ENCODE measurements at places on chromosomes 11 and 22.
A peak's percentile ranks its signal among the peaks of the same experiment; 100 is the strongest.

GRCh38 chr11:28517621-28518020 lies 409.4 kb downstream of the METTL15 start:
- no peak for DNase-seq

- DNase-seq, result no peak
Observed at GRCh38 chr11:90120191-90120590, 14.3 kb upstream of the NAALAD2 start.

- DNase-seq, result no peak
Observed at GRCh38 chr22:44088976-44089570, 65.0 kb downstream of the PARVB start.

- no peak for DNase-seq
Observed at GRCh38 chr11:59413646-59414045, 12.6 kb downstream of the OR5A2 start.

GRCh38 chr11:93741882-93742226 lies 382 bp downstream of the C11orf54 start:
- peak; percentile 28 for DNase-seq

DNA sequence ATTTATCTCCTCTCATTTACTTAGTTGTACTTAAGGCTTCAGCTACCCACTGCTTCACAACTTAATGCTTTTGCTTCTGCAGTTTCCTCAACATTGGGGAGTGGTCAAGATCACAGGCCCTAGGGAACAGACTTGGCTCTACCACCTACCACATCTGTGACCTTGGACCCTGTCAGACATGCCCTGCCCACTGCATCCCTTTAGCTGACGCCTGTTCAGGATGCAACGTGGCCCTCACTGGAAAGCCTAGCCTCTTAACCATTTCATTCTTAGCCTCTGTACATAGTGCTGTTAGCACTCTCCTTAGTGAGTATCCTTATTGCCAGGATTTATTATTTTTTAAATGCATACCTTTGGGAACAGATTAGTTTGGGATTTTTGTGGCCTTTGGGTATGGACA lies 34.4 kb downstream of the TNRC6B start:
- DNase-seq, result no peak

DNA sequence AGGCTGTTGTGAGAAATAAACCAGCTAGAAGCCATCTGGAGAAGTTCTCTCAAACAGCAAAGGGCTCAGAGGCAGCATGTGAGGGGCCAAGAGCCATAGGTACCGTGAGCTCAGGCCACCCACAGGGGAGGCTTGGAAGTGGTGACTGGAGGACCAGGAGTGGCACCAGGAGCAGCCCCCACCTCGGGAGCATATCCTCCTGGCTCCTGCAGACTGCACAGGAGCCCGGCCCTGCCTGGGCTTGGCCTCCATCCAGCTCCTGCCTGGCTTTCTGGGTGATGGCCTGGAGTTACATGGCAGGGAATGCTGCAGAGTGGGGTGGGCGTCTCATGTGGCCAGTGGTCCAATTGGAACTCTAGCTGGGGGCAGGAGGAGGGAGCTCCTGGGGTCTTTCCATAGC lies 4.2 kb upstream of the MPPED1 start:
- DNase-seq, result no peak

- no peak for DNase-seq
Observed at GRCh38 chr22:44426981-44427380, 71.1 kb downstream of the RTL6 start.

- no peak for DNase-seq
Observed at GRCh38 chr11:117876059-117876340, 458 bp downstream of the FXYD6 start.

DNA sequence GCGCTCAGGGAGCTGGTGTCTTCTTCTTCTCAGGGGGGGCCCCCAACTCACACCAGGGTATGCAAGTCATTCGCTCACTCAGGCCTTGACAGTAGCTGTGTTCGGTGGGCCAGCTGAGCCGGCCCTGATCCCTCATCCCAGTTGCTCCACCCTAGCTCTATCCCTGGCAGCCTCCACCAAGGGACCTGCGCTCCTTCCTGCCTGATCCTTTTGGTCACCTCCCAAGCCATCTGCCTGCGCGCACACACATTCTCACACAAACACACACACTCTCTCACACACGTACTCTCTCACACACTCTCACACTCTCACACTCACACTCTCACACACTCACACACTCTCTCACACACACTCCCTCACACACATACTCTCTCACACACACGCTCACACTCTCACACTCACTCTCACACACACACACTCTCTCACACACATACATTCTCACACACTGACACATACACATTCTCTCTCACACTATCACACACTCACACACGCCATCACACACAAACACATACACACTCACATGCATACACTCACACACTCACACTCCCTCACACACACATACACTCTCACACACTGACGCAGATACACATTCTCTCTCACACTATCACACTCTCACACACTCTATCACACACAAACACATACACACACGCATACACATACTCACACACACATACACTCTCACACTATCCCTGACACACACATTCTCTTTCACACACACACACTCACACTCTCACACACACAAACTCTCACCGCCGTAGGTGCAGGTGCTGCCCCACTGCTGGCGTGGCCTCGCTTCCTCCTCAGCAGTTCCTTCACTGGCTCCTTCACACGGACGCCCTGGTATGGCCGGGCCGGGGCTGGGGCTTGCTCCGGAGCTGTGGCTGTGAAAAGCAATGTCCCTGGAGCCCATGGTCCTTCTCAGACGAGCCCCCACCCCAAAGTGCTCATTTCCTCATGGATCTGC lies 20.8 kb downstream of the POU2AF1 start:
- DNase-seq, result no peak

DNA sequence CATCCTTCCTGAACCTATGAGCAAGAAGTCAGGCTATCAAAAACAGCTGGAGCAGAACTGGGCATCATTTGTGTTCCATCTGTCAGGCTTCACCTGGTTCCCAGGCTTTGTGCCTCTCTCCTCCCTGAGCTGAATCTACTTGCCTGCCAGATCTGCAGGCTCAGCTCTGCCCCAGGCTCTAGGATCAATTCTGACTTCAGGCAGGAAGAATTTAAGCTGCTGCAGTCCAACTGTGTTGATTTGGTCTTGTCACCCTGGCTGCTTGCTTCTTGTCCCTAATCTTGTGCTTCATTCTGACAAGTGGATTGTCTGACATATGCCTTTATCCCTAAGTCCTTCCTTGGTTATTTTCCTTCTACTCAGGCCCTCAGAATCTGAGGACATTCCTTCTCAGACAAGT lies 31.6 kb upstream of the CADM1 start:
- no peak for DNase-seq

DNA sequence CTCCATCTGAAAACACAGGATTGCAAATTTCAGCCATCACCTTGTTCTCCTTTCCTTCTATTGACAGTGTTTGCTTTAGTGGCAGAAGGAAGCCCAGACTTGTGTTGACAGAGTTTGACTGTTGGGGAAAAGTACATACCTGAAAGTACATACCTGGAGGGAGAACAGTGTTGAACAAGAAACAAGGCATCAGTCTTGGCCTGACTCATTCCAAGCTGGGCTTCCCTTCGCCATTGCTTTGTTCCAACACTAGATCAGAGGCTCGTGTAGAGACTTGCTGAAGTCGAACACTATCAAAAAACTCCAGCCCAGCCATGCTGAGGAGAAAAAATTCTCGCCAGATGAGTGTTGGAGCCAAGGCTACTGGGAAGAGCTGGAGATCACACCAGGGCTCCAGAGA lies 133.4 kb downstream of the BBOX1 start:
- no peak for DNase-seq

DNA sequence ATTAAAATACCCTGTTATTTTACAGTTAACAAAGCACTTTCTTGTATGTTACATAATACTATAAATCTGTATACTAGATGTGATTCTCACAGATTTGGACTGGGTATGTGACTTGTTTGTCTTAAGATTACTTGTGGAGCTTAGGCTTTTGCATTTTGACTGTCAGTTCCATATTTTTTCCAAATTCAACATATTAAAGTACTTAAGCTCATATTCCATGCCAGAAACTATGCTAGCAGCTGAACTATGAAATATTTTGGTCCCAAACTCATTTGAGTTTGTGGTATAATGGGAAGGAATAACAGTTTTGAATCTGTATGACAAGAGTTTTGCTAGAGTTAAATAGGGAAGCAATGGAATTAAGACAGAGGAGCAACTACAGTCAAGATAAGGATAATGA lies 841.4 kb downstream of the JRKL start:
- DNase-seq, result no peak

- DNase-seq, result no peak
Observed at GRCh38 chr22:44068422-44069191, 44.5 kb downstream of the PARVB start.

DNA sequence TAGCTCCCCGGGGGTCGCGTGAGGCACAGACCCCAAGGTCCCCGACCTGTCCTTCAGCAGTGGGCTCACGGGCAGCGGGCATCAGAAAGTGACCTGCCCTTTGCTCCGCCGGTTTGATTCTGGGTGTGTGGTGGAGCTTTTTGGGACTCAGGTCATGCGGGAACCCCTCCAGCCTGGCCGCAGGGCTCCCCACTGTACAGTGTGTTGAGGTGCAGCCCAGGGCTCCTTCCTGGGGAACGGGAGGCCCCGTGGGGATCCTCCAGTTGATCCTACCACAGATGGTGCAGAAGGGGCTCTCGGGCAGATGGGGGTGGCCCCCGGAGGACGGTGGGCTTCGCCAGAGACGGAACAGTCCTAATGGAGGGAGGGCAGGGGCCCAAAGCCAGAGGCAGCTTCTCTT lies 24.2 kb downstream of the MUC6 start:
- no peak for DNase-seq

DNA sequence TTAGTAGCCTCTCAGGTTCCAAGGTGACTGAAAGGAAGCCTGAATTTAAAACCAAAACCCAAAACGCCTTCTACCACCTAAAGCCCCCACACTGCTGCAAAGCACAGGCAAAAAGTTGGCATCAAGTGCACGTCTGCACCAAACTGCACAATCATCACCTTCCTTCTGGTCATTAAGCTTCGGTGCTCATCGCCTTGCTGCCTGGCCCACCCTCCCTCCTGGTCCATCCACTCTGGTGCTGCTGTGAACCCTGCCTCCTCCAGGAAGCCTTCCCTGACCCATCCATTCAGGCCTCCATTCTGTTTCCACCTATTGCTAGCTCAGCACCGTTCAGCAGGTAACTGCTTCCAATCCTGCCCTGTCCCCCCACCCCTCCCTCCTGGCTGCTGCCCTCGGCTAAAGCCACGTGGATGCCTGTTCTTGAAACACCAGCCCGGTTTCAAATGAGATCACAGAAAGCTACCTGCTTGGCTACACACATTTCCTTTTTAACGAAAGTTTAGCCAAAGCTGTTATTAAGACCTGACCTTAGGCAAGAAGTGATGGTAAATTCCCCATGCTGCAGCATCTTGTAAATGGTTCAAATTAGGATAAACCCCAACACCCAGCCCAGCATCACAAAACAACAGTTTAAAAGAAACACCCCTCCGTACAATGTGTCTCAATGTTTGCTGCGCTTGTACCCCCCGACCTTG lies 53.8 kb upstream of the CD5 start:
- no peak for DNase-seq

GRCh38 chr22:40368836-40369235 lies 1.6 kb upstream of the SGSM3 start:
- no peak for DNase-seq

DNA sequence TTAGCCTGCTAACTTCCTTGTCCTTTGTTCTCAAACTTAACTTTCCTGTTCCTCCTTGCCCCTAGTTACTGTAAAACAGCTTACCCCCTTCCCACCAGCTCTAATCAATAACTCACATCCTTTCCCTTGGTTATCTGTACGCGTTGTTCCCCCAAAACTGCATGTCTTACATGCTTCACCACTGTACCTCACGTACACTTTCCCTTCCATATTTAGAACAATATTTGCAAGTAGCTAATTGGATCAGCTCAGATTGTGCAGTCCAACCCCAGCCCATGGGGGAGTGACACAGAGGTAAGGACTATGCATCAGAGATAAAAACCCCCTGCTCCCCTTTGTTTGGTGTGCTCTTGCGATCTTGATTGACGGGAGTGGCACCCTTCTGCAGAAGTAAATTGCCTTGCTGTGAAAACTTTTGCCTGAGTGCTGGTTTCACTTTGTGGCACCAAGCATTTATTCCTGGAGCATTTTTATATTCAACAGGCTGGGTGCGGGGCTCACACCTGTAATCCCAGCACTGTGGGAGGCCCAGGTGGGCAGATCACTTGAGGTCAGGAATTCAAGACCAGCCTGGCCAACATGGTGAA lies 30.9 kb downstream of the MIF start:
- DNase-seq, result no peak

DNA sequence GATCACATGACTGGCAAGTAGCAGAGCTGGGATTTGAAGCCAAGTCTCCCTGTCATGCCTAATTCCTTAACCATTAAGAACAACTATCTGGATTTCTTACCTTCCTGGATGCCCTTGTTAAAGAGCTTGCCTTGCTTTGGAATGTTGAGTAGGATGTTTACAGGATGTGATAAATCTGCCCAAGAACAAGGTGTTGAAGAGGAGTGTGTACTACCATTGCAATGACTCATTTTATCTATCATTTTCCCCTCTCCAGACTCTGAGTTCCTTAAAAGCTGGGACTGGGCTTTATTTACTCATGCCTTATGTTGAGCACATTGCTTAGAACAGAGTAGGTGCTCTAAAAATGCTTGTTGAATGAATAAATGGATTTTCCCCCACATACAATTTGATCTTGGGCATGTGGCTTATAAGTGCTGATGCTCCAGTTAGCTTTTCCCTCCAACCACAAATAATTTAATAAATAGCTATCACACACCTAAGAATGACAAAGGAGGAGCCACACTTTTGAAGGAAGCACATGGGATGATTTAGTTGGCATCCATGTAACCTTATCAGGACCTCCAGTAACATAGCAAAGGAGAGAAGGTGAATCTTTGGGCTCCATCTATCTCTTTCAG lies 268.6 kb upstream of the SESN3 start:
- DNase-seq, result no peak

- no peak for DNase-seq
Observed at GRCh38 chr11:129041611-129042018, 98.9 kb upstream of the TP53AIP1 start.

DNA sequence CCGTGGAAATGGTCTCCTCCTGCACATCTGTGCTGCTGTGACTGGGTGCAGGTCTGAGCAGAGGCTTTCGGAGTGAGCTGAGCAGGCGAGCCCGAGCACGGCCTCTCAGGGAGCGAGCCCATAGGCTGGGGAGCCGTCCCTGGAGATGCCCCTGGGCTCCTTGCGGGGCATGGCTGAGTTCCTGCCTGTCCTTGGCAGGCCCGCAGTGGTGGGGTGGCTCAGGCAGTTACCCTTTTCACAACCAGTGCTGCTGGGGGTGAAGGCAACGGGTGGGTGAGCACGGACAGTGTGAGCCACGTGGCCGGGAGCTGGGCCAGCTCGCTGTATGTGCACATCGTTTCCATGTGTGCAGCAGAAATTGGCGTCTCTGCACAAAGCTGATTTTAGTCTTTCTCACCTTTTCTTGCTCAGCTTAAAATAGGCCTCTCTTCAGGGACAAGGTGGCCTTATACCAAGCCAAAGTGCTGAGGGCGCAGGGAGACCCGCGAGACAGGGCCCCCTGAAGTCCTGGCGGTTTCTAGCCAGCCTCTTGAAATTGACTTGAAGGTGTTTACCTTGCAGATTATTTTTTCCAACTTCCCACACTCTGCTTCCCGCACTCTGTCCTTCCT lies at the start of gene TP53AIP1:
TSS of gene TP53AIP1 (minus strand) at position 55 of the 611 bp plus-strand sequence. CDS start 5,053 bp downstream, outside the sequence.
- DNase-seq, result no peak

- DNase-seq, result no peak
Observed at GRCh38 chr22:39771486-39771885, 122.1 kb downstream of the ENTHD1 start.

- no peak for DNase-seq
Observed at GRCh38 chr11:58893899-58894298, 45.4 kb upstream of the GLYATL1 start.

All from HEK293T (cell line).